ENCODE measurements at places on chromosomes 12 and 14.
A peak's percentile ranks its signal among the peaks of the same experiment; 100 is the strongest.

DNA sequence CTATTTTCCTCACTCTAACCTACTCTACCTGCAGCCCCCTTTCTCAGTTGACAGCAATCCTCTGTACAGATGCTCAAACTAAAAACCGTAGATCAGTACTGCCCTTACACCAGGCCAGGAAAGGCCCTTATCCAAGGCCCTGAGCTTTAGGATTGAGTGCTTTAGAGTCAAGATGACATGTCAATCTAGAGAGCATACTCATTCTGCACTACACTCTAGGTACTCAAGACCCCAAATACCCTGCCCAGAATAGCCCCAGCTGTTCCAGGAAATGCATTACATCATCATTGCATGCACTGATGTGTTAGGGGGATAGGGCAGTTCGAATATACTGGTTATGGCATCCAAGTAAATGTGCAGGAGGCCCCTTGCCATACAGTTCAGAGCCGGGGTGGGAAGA lies 3.5 kb upstream of the PHLDA1 start:
- DNase-seq = no peak

DNA sequence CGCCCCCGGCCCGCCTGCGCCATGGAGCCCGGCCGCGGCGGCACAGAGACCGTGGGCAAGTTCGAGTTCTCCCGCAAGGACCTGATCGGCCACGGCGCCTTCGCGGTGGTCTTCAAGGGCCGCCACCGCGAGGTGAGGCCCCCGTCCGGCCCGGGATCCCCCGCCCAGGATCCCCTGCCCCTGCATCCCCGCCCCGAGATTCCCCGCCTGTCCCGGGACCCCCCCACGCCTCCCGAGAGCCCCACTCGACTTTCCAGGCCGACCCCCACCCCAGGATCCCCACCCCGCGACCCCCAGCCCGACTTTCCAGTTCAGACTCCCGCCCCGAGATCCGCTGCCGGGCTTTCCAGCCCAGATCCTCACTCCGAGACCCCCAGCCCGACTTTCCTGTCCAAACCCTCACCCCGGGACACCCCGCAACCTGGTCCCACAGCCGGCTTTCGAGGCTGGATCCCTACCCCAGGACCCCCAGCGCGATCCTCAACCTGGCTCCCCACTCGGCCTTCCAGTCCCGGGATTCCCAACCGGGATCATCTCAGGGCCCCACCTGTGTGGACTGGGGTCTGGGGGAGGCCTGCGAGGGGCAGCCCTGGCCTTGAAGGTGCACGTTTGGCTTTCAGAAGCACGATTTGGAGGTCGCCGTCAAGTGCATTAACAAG lies 688 bp downstream of the ULK1 start:
- DNase-seq = no peak

DNA sequence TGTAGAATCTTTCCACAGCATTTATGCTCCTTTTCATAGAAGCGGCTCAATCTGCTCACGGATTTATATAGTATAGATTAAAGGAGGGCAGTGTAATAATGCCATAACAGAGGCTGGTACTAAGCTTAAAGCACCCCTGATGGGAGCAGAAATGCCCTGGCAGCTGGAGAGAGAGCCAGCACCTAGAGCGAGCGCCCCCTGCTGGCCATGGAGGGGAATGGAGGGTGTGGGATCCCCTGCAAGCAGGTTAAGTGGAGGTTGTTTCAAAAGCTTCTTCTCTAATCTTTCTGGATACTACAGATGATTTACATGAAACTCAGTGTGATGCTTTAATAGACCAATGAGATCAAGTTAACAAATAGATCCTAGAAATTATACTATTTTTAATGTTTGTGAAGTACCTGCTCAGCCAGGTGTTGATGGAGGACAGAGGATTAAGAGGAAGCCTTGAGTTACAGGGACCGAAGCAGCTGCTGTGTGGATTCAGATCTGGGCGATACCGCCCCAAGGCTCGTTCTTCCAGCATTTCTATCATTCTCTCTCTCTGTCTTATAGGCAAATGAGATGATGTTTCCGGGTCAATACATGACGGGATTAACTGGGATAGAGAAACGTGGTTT lies 1519.3 kb upstream of the TMEM132C start:
- DNase-seq = peak; percentile 62

GRCh38 chr12:39990122-39991101 lies 115.5 kb downstream of the SLC2A13 start:
- DNase-seq = no peak

GRCh38 chr12:95763809-95764253 lies 26.7 kb downstream of the NTN4 start:
- peak; percentile 23 for DNase-seq

DNA sequence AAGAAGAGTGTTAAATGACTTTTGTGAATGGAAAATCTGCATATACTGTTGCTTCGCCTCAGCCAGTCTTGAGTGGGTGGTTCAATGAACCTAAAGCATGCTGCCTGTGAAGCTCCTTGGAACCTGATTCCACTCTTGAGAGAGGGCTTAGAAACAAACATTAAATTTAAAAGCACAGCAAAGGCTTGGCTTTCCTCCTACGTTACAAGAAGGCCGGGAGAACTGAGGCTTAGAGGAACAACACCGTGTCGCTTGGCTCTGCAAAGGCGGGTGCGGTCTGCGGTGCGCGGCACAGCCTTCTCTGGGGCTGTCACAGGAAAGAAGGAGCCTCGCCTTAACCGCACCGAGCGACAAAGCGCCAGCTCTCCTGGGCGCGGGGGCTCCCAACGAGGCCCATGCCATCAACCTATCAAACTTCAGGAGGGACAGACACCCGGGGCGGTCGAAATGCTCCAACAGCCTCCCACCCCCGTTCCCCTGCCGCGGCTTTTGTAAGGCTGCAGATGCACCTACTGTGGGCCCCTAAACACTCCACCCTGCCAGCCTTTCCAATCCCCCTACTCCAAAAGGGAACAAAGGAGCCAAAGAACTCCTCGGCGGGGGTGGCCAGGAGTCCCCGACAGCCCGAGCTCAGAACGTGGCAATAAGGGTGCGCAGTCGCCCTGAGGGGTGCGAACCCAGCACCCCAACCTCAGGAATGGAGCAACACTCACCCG lies 729 bp downstream of the OSBPL8 start:
- peak; percentile 39 for DNase-seq

GRCh38 chr12:46470975-46471374 lies 98.4 kb upstream of the SLC38A2 start:
- DNase-seq = no peak

DNA sequence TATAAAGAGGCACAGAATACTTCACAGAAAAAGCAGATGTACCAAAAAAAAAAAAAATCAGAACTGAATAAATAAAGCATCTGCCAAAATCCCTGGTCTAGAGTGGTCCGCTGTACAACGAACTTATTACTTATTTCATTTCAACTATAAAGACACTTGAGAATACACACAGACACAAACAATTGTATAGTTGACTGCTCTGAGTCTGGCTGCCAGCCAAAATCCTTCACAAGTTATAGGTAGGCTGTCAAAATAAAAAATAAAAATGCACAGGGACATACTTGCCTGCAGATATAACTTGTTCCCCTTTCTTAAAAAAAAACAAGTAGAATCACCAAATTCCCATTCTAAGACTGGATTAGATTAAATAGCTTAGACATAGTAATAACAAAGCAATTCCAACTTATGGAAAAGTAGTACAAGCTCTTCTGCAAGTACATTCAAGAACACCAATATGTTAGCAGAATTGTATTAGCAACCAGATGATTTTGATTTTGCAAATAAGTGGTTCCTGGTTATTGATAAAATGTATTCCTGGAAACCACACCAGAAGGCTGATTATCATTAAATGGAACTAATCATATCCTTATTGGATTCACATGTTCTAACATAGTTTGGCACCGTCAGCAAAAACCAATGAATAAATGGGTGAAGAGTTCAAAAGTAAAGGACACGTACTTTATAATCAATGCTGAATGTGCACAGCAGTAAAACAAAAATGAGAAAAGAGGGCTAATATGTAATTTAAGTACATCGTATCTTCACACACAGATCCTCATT lies 248.5 kb downstream of the NELL2 start:
- DNase-seq = peak; percentile 89

DNA sequence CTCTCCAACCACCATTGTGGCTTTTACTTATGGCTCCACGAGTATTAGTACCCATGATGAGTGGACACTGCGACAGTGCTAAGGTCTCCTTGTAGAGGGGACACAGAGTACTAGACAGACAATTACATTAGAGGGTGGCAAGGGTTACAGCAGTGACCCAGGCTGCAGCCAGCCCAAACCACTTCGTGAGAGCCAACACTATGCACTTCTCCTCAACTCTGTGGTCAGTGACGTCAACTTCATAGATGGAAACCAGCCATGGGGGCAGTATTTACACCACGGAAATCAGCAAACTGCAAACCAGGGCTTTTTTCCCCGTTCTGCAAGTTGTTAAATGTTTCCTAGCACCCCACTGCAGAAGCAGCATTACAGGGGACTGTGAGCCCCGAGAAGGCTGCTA lies 61.6 kb upstream of the ZFP36L1 start:
- no peak for DNase-seq

DNA sequence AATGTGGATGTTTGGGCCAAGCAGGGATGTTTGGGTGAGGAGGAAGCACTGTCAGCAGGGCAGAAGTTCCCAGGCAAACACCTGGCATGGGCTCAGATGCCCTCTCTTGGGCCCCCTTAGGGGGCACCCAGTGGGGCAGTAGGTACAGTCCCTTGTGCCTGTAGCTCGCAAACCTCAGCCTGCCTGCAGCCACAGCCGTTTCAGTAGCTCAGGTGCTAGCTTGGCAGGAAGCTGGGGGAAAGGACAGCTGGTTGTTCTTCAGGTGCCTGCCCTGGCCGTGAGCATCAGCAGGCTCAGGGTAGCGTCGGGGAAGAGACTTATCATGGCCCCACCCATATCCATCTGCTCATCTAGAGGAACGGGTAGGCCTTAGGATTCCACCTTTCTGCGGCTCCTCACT lies 67.5 kb downstream of the B4GALNT3 start:
- DNase-seq = no peak

GRCh38 chr14:32426586-32427388 lies 97.7 kb downstream of the AKAP6 start:
- DNase-seq = peak; percentile 56

GRCh38 chr12:32266756-32267155 lies 132.6 kb upstream of the FGD4 start:
- DNase-seq = no peak

- no peak for DNase-seq
These were observed 25.0 kb downstream of the NTF3 start for GRCh38 chr12:5456906-5457305.

DNA sequence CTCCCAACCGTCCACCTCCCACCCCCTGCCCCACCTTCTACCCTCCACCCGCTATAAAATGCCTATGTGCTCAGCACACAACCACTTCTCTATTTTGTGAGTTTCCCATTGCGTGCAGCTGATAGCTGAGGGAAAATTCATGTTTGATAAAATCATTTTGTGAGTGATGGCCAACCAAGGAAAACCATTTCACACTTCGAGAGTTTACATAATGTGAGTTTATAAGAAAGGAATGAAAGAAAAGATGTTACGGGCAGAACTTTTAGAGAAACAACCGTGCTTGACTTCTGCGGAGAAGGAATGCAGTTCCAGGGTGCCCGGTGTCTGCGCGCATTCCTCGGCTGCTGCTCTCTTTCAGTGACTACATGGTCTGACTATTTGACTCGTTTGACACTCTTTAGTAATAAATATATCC lies 140.9 kb downstream of the EFCAB11 start:
- DNase-seq = no peak
